Uterus (tissue), 4 donors: ENCODE measurements at places on chromosomes 13 and 19. TPM values are rescaled to one million over a fixed set of nuclear protein-coding genes. Genes with fewer than 3 reads are reported as not detected.

DNA sequence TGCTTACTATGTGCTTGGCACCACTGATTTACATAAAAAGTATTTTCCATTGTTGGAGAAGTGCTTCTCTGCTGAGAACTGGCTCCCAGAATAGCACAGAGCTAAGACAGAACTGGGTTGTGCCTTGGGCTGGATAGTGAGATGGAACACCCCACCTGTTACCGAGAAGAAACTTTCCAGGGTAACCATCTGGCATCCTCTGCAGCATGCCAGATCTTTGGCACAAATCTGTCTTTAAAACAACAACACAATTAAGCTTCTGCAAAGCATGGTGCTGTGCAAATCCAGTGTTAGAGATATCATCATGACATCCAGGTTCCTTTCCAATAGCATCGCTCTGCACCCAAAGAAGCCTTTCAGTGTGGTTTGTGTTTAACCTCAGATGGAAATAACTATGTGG lies 202.5 kb upstream of the RFC3 start:
- no peak for DNase-seq
- H3K36me3 ChIP-seq = no peaks in the 10 kb centered on the region
- H3K27me3 ChIP-seq = no peaks in the 10 kb centered on the region
- H3K27ac ChIP-seq = no peak overlapping the region
- no peaks in the 10 kb centered on the region for H3K4me1 ChIP-seq
- no peak overlapping the region for H3K4me3 ChIP-seq

TMEM59L gene
- total RNA-seq = 0.26 TPM

- no peaks in the 10 kb centered on the region for H3K36me3 ChIP-seq
- DNase-seq = no peak
- H3K4me1 ChIP-seq = peaks cover 7% of the 10 kb centered on the region
- peak overlapping the region; percentile 94 for H3K27ac ChIP-seq
- no peaks in the 10 kb centered on the region for H3K27me3 ChIP-seq
- H3K4me3 ChIP-seq = peak overlapping the region; percentile 31
These were observed 1.2 kb downstream of the PLEKHA4 start for GRCh38 chr19:48867123-48867745.

GRCh38 chr19:30877661-30878113 lies 471.5 kb downstream of the TSHZ3 start:
- H3K36me3 ChIP-seq = no peaks in the 10 kb centered on the region
- no peak overlapping the region for H3K4me3 ChIP-seq
- H3K27ac ChIP-seq = no peak overlapping the region
- H3K27me3 ChIP-seq = no peaks in the 10 kb centered on the region
- no peak for DNase-seq

- no peak for DNase-seq
- H3K36me3 ChIP-seq = no peaks in the 10 kb centered on the region
- no peaks in the 10 kb centered on the region for H3K27me3 ChIP-seq
- H3K4me1 ChIP-seq = no peaks in the 10 kb centered on the region
These were observed 161.7 kb downstream of the FGF14 start for GRCh38 chr13:102240110-102240509.
